H7 (cell line): ENCODE measurements at places on chromosomes 16 and 17.

DNA sequence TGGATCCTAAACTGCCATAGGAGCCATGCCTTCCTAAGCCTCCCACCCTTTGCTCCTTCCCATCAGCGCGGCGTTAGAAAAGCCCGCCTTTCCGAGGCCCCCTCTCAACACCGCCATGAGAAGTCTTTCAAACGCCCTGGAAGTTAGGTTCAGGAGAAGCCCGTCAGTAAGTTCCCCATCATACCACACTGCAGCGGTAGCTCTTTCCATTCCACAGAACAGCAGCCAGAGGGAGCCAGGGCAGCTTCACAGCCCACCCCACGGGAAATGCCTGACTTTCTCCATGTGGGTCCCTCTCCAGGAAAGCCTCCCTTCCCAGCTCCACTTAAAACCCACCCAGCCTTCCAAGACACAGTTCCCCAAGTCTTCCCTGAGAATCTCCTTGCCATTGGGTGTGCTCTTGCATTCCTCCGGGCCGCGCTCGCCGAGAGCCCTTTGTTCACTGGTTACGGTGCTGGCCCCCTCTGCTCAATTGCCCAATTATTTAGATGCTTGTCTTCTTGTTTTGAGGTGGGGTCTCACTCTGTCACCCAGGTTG is 28.7 kb downstream of the KIAA0513 start:
- DNase-seq: peak; percentile 69

- DNase-seq: no peak
Observed at GRCh38 chr17:45753645-45754225, 30.4 kb upstream of the CRHR1 start.

GRCh38 chr17:35079547-35080423 is 16.3 kb upstream of the RFFL start:
- DNase-seq: no peak

- DNase-seq: no peak
Observed at GRCh38 chr17:9105068-9105868, 84.0 kb downstream of the NTN1 start.

DNA sequence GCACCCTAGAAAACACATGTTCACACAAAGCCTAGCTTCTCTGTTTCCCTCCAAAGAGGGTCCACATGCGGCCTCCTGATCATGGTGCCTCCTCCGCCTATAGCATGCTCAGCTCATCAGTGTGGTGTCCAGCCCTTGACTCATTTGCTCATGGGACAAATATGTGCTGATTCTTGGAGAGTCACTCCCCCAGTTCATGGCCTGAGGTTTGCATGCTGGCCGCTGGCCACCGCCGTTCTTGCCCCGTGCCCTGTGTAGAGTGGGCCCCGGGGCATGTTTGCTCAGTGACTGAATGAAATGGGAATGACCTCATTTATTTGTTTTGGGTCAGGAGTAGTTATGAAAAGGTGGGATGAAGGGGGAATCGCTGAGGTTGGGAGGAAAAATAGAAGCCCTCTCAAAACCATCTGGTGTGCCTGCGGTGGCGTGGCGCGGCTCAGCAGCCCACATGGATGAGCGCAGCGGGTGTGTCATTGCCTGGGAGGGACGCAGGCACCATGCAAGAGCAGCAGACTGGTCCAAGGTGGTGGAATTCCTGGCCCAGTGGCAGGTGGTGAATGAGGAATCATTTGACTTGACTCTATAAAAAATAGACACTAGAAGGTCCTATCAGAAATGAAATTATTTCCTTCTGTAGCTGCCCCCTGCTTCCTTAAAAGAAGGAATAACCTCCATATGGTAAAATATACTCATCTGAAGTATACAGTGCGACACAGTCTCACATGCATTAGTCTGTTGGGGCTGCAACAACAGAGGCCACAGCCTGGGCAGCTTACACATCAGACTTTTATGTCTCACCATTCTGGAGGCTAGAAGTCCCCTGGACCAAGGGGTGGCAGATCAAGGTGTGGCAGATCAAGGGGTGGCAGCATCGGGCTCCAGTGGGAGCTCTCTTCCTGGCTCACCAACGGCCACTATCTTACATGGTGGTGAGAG is 31.7 kb downstream of the CRISPLD2 start:
- DNase-seq: peak; percentile 18

GRCh38 chr17:17893801-17894644 is 57.2 kb upstream of the SREBF1 start:
- no peak for DNase-seq

- no peak for DNase-seq
Observed at GRCh38 chr17:21445091-21445650, 69.0 kb downstream of the KCNJ12 start.

DNA sequence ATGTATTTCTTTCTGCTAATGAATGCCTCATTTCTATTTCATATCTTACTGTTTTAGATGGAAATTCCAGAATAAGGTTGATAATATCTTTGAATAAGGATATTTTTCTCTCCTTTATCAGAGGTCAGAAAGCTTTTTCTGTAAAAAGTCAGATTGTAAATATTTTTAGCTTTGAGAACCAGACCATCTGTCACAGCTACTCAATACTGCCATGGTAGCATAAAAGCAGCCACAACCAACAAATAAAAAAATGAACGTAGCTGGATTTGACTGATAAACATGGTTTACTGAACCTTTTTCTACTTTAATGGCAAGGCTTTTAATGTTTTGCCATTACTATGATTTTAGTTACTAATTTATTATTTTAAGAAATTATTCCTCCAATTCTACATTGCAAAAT is 217.4 kb upstream of the COX10 start:
- DNase-seq: no peak

- DNase-seq: no peak
Observed at GRCh38 chr16:23521037-23521743, 10.9 kb upstream of the GGA2 start.

GRCh38 chr17:29574732-29575510 is 6.4 kb downstream of the TP53I13 start:
- peak; percentile 35 for DNase-seq

DNA sequence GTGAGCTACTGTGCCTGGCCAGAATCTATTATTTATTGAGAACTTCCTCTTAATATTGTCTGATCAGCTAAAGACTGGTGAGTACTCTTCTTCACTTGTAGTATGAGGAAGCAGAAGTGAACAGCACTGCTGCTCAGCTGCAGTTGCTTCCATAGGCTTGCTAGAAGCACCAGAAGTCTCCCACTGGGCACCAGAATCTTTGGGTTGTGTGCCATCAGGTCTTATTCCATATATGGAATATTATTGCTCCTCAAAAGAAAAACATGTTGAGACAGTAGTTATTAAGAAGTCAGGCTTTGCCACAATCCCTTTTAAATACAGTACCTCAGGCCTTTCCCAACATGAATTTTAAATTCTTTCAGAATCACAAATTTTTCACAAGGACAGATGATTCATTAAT is 17.2 kb downstream of the SNTB2 start:
- DNase-seq: no peak

DNA sequence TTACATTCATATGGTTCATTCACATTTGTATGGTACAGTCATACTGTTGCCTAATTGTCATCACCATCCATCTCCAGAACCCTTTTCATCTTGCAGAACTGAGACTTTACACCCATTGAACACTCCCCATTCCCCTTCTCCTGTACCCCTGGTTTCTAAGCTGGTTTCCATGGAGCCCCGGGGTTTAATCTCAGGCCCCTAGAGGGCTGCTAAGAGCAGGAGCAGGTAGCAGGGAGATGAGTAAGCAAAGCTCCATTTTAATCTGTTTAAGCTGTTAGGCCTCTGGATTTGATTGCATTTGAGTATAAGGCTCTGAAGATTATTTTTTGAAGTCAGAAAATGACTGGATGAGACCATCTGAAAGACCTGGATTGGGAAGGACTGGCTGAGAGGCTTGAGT is 68.5 kb upstream of the RPL38 start:
- DNase-seq: no peak

GRCh38 chr16:7303052-7303610 is 29.5 kb upstream of the RBFOX1 start:
- peak; percentile 73 for DNase-seq
